ENCODE measurements at places on chromosomes 4 and X.

DNA sequence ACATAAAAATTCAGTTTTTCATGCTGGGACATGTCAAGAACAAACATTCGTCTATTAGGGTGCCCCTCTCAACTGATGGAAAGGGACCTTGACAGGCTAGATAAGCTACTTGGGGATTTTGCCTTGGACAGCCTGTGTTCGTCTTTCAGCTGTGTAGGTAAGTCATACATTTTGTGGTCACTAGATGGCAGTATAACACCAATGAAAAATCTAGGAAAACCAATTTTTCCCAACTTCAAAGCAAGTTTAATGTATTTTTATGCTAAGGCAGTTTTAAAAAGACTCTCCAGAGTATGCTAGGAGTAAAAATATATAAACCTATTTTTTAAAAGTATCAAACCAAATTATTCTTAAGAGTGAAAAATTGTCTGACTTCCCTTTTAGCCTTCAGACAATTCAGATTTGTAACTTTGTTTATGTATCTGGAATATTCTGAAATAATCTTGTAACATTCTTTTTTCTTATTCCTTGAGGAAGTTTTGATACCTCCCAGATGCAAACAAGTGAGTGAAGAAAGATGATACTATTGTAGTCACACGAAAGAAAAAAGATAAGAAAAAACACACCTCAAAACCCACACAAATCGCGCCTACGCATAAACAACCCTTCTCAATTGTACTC, 158.3 kb downstream of the CPE start:
- peak; percentile 48 for DNase-seq

- DNase-seq: no peak
Observed at GRCh38 chr4:76219299-76220055, 5.9 kb upstream of the SCARB2 start.

DNA sequence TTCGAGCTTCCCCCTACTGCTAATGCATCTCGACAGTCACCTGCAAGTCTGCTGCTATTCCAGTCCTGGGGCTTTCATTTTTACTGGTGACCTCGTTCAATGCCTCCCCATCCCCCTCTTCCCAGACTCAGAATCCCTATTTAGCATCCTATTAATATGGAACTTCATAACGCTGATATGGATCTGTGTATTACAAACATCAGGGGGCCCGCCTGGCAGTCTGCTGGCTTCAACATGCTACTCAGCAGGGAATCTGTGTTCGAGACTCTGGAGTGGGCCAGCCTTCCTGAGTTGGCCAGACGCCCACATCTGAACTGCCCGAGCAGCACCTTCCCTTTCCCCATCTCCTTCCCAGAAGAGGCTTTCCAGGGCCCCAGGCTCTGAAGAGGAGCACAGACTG, 173.9 kb upstream of the PPARGC1A start:
- no peak for DNase-seq

DNA sequence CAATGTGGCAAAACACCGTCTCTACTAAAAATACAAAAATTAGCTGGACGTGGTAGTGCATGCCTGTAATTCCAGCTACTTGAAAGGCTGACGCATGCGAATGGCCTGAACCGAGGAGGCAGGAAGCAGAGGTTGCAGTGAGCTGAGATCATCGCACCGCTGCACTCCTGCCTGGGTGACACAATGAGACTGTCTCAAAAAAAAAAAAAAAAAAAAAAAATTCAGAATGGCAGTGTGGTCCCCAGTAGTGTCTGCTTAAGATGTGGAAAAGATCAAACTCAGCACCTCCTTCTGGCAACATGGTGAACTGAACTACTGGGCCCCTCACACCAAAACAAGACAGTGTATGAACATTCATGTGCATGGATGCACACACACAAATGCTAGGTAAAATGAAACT, 32.2 kb downstream of the SMS start:
- DNase-seq: peak; percentile 52

DNA sequence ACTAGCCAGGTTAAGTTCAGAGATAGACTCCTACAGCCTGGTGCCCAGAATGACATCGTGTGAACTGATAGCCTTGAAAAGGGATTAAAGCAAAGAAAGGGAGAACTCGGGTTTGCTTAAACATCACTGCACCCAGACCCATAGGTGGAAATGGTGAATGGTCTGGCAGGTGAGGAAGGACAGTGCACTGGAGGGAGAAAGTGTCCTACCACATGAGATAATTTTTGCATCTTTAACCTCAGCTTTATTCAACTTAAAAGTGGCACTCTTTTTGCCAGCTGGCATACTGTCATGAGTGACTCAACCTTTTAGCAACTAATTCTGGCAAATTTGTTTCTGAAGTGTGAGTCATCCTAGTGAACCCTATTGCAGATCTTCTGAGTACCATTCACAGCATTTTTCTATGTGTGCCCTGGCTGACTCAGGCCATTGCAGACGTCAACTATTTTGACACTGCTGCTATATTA, 53.0 kb upstream of the DAPP1 start:
- no peak for DNase-seq

- DNase-seq: no peak
Observed at GRCh38 chrX:111207851-111208250, 62.4 kb downstream of the CAPN6 start.

GRCh38 chr4:96186593-96186992, 346.7 kb downstream of the PDHA2 start:
- no peak for DNase-seq

- DNase-seq: no peak
Observed at GRCh38 chr4:184011826-184012380, 106.8 kb downstream of the STOX2 start.

DNA sequence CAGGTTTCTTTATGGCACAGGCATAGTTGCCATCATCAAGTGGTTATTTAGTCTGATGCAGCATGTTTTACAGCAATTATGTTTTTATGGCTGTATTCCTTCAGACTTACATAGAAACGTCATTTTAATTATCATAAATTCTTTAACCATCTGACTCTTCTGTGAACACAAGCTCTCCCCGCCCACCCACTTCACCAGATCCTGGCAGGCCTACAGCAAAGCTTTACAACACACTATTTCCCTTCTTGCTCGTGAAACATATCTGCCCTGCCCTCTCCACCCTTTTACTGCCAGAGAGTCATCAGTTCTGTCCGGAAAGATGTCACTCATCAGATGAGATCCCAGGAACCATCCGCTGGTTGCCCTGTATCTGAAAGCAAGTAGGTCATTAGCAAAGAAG, 120.5 kb downstream of the HS6ST2 start:
- DNase-seq: no peak

- no peak for DNase-seq
Observed at GRCh38 chrX:43562372-43562771, 93.7 kb upstream of the MAOA start.

DNA sequence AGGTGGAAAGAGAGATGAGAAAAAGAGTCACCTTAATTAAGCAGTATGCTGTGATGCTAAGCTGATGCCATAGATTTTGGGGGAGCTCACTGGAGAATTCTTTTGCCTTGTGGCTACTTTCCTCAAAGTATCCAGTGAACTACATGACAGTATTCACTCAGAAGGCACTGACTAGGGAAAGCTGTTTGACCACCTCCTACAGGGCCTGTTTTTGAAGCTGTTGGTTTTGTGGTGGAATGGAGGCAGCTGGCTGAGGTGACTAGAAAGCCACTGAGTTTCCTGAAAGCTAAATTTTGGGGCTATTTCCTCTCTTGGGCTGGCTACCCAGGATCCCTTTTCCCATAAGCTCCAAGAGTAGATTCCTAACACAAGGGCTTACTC, 124.8 kb upstream of the EOLA2 start:
- DNase-seq: no peak

- no peak for DNase-seq
Observed at GRCh38 chr4:186634591-186635128, 79.3 kb upstream of the MTNR1A start.

DNA sequence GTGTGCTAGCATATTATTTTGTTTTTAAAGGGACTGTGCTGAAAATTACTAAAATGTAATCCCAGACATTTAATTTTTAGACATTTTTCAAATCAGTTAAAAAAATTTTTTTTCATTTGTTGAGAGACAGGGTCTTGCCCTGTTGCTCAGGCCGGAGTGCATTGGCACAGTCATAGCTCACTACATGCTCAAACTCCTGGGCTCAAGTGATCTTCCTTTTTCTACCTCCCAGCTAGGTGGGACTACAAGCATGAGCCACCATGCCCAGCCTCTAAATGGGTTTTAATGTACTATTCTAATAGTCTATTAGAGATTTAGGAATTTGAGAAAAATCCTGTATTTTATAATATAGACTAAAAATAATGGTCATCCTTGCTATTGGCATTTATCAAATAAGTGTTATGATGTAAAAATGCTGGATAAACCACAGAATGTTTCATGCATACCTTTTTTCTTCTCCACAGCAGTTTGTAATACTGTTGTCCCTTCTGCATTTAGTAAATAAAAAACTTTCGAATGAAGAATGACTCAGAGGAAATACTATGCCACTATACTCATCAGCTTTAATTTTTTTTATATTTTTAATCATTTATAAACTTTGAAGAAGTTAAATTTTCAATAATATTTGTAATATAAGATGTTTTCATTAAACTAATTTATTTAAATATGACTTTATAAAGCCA, 29.9 kb downstream of the CPEB2 start:
- DNase-seq: no peak

DNA sequence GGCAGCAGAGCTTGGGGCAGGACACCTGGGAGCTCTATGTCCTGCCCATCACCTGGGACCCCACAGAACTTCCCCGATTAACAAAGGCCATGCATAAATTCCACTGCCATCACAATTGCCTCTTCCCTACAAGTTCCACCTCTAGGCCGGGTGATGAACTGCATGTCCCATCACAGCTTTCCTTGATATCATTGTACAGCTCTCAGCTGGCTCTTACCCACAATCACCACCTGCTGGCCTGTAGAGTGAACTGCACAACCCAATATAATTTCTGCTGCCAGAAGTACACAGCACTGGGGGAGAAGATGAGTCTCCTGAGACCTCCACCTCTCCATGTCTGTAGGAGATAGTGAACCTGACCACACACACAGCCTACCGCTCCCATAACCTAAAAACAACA, 285.0 kb upstream of the AADAT start:
- no peak for DNase-seq

- no peak for DNase-seq
Observed at GRCh38 chrX:110699109-110699508, 96.5 kb downstream of the CHRDL1 start.

- DNase-seq: no peak
Observed at GRCh38 chr4:71113294-71113693, 119.8 kb downstream of the DCK start.

DNA sequence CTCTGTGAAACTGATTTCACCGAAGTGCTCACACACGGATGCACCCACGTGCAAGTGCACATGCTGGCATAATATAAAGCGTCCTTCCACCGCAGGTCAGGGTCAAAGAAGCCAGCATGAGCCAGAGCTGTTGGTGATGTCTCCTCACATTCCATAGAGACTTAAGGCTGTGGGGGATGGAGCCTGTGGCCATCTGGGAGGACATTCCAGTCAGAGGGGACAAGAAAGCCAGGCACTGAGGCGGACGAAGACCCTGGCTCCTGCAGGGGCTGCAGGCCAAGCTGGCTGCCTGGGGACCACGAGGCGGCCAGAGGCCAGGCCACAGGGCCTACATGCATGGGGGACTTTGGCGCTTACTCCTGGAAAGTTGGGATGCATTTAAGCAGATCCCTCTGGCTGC, 7.7 kb downstream of the RNF212 start:
- DNase-seq: no peak

DNA sequence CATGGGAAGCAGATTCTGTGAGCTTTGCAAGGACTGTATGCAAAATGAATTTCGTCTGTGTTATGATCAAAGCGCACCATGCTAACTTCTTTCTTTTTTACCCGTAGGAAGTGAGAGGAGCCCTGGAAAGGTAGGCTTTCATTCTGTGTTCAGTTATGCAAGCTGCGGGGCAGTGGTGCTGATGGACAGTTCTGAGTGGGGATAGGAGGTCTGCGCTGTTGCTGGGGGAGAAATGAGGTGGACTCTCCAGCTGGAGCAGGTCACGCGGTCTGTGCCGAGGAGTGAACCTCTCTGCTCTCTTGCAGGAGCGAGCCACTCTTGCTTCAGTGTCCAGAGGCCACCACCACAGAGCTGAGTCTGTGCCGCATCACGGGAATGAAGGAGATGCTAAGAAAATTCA, 4.5 kb downstream of the TRIML1 start:
- no peak for DNase-seq

DNA sequence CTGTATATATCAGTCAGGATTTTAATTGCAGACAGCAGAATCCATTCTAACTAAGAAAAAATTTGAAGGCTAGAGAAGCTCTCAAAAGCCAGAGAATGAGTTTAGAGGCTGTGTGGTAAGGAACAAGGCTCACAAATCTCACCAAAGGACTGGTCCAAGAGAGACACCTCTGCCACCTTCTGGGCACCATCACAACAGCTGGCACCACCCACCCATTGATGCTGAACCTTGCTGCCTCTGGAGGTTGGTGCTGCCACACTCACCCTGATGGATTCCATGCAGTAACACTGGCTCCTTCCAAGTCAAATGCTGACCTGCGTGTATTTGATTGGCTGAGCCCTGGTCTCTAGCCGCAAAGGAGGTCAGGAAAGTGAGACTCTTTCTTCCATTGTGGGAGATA, 100.8 kb downstream of the BEND2 start:
- DNase-seq: no peak

- DNase-seq: no peak
Observed at GRCh38 chr4:173919196-173919595, 364.3 kb downstream of the FBXO8 start.

- no peak for DNase-seq
Observed at GRCh38 chrX:3712051-3712869, 1.2 kb downstream of the PRKX start.

DNA sequence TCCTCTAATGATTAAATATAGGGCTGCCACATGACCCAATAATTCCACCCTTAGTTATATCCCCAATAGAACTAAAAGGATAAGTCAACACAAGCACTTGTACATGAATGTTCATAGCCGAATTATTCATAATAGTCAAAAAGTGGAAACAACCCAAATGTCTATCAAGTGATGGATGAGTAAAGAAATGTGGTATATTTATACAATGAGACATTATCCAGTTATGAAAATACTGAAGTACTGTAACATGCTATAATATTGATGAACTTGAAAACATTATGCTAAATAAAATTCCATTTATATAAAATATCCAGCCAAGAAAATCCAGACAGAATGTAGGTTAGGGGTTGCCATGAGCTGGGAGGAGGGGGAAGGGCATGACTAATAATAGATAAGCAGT, 436.7 kb upstream of the AADAT start:
- no peak for DNase-seq
